AG10803 (cell line): ENCODE measurements at places on chromosomes 16 and 17.
A peak's percentile ranks its signal among the peaks of the same experiment; 100 is the strongest.

GRCh38 chr17:81251709-81252301 is 12.7 kb downstream of the NDUFAF8 start:
- no peak for DNase-seq

- no peak for DNase-seq
These were observed 996 bp upstream of the CPNE2 start for GRCh38 chr16:57091200-57091974.

- peak; percentile 66 for DNase-seq
These were observed 3.3 kb downstream of the CLDN7 start for GRCh38 chr17:7258731-7259554.

DNA sequence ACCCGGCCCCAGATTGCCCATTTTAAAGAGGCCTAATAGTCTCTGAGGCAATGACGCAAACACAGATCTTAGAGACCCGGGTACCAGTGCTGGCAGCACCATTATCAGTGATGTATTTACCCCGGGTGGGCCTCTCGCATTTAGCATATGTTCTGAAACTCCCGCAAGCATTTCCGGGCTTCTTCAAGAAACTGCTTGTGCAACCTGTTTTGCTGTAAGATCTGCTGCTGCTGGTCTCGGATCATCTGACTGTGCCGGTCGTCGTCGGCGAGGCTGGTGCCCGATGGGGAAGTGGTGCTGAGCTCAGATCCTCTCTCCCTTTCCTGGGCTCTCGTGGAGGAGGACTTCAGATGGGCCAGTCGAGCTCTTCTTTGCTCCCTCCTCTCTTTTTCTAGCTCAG is 12.5 kb downstream of the CEP295NL start:
- DNase-seq: no peak

DNA sequence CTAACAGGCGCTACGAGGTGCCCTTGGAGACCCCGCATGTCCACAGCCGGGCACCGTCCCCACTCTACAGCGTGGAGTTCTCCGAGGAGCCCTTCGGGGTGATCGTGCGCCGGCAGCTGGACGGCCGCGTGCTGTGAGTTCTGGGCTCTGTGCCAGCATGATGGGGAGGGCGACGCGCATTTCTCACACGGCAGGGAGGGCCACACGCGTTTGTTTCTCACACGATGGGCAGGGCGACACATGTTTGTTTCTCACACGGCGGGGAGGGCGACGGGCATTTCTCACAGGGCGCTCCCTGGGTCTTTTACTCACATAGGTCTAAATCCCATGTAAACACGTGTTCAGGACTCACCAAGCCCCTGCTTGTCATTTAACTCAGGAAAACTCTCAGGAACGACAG is 4.4 kb downstream of the GAA start:
- peak; percentile 47 for DNase-seq

DNA sequence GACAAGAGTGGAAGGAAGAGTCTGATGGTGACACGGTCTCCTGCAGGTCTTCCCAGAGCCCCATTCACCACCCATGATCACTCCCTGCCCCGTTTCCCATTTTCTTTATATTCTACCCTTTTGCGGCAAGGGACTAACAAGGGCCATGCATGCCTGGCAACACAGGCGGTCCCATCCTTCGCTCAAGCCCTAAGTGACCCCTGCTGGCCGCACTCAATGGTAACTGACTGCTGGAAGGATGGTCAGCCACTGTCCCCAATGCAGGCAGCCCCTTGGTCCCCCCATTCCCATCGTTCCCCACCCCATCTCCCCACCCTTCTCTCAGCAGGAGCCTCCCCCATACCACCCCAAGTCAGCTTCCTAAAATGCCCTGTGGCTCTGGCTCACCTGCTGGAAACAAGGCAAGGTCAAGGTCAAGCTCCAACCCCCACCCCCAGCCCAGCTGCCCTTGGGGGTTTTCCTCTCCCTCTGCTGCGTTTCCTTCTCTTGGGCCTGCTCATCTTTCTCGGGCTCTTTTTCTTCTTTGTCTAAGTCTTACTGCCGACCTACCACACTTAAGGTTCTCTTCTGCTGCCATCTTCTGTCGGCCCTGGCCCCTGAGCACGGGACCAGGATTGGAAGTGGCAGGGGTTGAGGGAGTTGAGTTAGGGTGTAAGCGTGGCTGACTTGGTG is 116.0 kb downstream of the RPTOR start:
- DNase-seq: no peak

- DNase-seq: no peak
These were observed 192.5 kb downstream of the CDH13 start for GRCh38 chr16:82819286-82819685.

- no peak for DNase-seq
These were observed 3.5 kb upstream of the SPATA2L start for GRCh38 chr16:89705006-89705405.

DNA sequence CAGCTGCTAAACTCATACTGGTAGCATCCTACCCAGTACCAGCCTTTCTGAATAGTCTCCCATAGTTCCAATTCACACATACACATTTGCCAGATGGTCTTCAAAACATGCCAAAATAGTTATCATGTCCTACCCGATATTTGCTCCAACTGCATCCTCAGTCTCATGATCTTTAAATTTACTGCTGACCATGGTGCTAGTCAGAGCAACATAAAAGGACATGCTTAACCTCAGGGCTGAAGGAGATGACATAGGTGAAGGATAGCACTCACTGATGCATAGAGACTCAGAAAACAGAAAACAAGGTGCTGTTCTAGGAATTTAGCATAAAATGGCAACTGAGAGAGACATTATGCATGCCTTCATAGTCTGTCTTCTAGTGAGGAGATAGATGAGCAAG is 200.6 kb upstream of the CCL2 start:
- DNase-seq: no peak

DNA sequence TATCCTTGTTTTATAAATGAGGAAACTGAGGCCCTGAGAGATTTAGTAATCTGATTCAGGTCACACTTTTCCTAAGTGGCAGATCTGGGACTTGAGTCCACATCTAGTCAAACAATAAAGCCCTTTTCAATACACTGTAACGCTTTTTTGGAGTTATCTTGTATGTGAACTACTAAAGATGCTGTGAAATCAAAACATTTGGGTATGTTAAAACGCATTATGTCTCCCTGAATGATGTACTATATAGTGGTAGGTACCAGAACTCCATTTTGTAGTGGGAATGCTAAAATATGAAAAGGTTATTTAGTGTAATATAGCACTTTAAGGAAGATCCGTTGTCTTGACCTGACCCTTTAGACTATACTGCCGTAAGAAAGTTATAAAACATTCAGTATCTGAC is 57.2 kb downstream of the NACA2 start:
- no peak for DNase-seq

GRCh38 chr16:77721752-77722308 is 484 bp upstream of the NUDT7 start:
- DNase-seq: no peak

DNA sequence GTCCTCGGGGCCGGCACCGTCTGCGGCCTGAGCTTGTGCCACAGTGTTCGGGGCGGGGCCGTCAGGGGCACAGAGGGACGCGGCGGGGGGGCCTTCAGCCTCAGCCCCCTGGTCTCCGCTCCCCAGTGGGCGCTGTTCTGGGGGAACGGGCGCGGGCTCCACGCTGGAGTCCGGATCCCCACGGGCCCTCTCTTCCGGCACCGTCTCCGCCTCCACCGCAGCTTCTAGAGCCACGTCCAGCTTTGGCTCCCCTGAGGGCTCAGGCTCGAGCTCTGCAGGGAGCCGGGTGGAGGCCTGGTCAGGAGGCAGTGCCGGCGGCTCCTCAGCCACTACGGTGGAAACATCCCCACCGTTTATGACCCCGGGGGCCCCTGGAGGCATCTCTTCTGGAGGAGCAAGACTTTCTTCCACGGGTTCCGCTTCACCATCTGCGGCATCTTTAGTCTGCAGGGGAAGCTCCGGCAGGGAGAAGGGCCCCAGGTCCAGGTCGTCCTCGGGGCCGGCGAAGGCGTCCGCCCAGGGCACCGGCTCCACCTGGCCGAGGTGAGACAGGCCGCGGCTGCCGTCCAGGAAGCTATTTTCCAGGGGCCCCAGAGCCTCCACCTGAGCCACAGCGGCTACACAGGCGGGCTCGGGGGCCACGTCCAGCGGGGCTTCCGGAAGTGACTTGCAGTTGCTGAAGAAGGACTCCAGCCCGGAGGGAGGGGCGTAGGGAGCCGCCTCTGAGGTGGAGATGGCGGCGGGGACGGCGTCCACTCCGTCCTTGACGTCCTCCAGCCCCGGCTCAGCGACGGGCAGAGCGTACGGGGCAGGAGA is 62.4 kb downstream of the ZNF778 start:
- no peak for DNase-seq

DNA sequence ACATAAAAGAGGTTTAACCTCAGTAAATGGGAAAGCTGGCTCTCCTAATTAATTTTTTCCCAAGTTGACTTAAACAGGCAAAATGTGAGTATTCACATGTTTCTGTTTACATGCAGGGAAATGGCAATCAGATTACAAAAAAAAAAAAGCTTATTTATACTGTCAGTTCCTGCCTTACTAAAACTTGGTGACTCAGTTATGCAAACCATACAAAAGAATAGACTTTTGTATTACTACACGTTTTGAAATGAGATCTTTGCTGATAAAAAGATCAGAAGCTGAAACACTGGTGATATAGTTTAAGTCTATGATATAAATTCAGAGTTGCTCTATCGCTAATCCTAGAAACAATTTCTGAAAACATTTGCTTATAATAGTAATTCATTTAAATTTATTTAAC is 9.4 kb upstream of the KCNJ2 start:
- DNase-seq: no peak
